ENCODE measurements at places on chromosomes 2 and 18.
A peak's percentile ranks its signal among the peaks of the same experiment; 100 is the strongest.

GRCh38 chr18:23884681-23885375 is 129.7 kb upstream of the TTC39C start:
- peak; percentile 62 for DNase-seq

- DNase-seq: peak; percentile 67
Measured at GRCh38 chr2:28391564-28392296, 928 bp upstream of the FOSL2 start.

DNA sequence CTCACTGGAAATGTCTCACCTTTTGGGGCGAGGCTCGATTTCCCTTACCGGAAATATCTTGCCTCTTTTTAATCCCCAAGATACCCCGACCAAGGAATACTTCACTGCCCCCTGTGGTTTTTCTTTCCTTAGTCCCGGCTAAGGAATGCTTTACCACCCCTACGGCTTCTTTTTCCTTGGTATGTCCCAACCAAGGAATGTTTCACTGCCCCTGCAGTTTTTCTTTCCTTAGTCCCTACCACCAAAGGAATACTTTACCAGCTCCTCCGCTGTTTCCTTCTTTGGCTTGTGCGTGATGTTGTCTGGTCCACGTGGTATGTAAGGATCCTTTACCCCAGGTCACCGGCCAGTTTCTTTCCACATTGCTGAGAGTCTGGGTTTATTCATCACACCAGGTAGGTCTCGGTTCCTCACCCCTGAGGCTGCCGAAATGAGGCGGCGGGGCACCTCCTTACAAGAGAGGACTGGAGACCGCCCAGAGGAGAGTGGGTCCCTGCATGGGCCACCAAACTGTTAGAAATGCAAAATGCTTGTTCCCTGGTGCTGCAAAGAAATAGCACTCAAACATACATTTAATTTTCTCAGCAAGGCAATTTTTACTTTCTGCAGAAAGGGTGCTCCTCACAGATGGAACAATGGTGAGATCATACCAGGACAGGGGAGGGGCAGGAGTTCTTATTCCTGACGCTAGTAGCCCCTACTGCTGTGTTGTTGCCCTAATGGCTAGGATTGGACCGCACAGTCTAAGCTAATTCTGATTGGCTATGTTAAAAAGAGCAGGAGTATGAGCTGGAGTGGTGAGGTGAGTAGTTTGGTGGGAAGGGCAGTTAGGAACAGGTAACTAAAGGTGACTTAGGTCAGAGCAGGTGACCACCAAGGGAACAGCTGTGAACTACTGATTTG is 33.4 kb upstream of the CLASP1 start:
- DNase-seq: no peak

DNA sequence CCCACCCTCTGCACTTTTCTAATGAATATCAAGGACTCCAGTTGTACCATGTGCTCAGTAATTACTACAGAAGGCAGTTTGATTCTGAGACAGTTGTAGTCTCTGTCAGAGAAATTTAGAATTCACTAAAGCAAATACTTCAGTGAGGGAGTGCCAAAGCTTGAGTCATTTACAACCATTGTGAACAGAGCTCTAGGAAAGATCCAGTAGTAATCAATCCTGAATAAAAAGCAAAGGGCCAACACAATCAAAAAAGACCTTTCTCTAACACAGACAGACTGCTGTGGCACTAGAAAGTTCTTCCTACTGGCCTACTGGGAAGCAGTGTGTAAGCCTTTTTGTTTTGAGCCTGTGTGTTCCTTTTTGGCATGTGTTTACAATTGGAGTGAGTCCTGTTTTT is 135.6 kb upstream of the UNC80 start:
- DNase-seq: no peak

DNA sequence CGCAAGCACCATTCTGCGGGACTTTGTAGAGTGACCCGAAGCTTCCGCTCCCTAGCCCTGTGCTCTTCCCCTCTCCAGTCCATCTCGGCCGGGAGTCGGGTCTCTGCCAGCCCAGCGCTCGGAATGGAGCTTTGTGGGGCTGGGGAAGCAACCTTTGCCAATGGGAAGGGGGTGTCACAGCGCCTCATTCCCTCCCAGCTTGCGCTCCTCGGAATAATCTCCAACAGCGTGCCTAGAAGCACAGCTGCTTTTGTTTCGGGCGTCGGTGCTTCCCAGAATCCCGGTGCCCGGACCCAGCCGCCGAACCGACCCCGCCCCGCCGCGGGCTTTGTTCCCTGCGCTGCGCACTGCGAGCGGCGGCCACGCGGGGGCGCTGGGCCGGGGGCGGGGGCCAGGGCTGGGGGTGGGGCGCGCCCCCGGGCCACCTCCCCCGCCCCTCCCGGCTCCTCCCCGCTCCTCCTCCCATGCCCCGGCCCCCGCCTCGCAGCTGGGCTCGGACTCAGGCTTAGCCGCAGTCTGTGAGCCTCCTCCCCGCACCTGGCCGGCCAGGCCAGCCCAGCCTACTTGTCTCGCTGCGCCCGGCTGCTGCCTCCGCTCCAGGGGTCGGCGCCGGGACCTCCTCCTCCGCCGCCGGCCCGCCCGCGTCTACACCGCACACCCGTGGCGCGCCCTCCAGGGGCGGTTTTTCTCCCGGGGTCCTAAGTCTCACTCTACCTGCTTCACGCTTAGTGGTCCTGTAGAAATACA is 77.7 kb upstream of the SMAD2 start:
- DNase-seq: no peak

GRCh38 chr2:176149481-176149938 is 1.8 kb upstream of the HOXD4 start:
- no peak for DNase-seq
